ENCODE measurements at places on chromosomes 7 and 10.

GRCh38 chr10:23099079-23099478, 3.7 kb downstream of the MSRB2 start:
- DNase-seq, result no peak

GRCh38 chr10:17256627-17257026, 28.6 kb downstream of the VIM start:
- DNase-seq, result no peak

DNA sequence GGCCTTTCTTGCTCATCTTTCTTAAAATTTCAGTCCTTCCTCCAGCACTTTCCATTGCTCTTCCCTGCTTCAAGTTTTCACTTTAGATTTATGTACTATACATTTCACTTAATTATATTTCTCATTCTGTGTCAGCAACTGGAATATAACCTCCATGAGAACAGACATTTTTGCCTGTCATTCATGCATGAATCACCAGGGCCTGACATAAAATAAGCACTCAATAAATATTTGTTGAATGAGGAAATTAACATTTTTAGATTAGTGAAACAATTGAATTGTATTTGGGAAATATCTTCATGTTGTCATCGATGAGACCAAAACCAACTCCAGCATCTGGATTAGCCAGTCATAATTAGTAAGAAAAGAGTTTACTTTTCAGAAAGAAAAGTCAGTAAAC, 6.1 kb downstream of the SAMD9L start:
- DNase-seq, result no peak

- no peak for DNase-seq
Measured at GRCh38 chr7:155412416-155413253, 45.3 kb upstream of the EN2 start.

DNA sequence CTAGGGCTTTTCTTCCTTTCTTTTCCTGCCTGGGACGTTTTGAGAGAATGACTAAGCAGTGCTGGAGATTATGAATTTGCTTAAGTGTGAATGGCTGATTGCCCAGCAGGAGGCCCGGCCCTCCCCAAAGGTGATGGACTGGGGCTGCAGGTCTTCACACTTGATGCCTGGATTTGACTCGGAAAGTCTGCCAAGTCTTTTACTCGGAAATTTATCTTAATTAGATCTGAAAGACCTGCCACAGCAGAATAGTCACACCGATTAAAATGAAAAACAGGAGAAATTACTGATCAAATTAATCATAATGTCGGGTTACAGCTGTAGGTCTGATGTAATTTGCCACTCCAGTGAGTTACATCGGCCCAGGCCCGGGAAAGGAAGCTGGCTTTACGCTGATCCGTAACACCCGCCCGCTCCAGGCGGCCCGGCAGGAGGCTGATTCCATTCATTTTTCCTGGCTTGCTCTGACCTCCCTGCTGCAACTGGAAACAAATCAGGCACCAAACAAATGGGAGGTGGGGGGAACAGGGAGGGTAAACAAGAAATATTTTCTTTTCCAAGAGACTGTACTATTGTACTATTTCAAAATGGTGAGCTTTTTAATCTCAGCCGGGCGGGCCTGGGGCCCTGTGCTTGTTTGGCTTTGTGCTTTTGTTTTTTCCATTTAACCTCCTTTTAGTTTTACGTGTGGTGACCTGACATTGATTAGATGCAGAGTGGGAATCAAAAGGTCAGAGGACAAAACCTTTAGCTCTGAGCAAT, 212.4 kb upstream of the YAE1 start:
- no peak for DNase-seq

- DNase-seq, result no peak
Measured at GRCh38 chr7:33873518-33873917, 31.8 kb upstream of the BMPER start.

- no peak for DNase-seq
Measured at GRCh38 chr10:44619521-44619920, 234.6 kb upstream of the CXCL12 start.

DNA sequence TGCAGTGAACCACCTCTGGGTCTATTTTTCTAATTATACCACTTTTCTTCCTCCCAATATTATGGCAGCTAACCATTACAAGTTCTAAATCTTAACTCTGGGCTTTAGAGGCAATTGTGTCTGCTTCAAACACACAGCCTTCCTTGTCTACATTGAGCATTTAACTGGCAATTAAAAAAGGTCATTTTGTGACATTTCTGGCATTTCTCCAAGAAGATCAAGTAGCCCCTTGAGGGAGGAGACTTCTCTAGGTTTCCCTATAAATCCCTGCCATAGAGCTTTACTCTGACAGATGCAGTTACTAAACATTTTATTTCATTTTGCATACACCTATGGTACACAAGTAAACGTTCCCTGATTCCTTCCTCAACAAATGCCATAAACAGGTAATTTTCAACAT, 33.4 kb upstream of the FAM133B start:
- no peak for DNase-seq

DNA sequence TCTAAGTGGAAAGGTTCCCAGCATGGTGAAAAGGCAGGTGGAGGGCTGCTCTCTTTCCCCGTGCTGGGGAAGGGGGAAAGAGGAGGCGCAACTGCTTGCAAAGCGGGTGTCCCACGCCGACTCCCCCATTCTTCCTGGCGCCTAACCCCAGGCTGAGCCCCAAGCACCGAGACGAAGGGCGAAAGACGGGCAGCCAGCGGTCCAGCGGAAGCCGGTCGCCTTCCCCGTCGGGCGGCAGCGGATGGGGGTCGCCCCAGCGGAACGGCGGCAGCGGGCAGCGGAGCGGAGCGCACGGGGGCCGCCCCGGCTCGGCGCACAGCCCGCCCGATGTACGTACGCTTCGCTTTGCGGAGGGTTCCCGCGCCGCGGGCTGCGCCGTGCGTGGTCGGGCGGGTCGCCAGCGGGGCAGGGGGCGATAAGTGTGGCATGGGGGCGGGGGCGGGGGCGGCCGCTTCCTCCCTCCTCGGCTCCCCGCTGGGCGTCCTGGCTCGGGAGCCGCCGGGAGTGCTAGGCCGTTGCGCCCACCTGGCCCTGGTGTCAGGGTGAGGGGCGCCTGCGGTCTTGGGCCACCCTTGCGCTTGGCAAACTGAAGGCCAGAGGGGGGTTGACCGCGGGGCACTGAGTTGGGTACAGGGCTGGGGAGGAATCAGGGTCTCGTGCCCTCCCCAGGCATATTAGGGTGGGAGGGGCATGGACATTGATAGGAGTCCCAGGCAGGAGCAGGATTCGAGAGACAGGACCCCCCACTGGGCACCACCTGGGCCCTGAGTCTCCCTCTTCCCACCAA, 35.2 kb upstream of the HSPB1 start:
- no peak for DNase-seq

- DNase-seq, result no peak
Measured at GRCh38 chr7:150610233-150610632, 22.0 kb downstream of the GIMAP6 start.

- no peak for DNase-seq
Measured at GRCh38 chr10:30324448-30325110, 24.5 kb downstream of the MTPAP start.

DNA sequence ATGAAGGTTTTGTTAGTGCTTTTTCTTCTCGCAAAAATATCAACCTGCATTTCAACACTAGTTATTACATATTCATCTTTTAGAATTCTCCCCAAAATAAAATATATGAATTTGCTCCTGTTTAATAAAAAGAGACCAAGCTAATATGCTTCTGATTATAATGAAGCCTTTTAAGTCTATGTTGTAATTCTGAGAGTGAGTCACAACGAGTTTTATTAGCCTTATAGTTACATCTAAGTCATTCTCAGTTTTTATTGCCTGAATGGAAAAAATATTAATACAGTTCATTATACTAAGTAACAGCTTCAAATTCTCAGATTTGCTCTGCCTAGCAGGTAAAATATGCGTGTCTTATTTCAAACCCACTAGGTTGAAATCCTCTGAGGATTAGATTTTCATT, 152.4 kb upstream of the CELF2 start:
- DNase-seq, result no peak

DNA sequence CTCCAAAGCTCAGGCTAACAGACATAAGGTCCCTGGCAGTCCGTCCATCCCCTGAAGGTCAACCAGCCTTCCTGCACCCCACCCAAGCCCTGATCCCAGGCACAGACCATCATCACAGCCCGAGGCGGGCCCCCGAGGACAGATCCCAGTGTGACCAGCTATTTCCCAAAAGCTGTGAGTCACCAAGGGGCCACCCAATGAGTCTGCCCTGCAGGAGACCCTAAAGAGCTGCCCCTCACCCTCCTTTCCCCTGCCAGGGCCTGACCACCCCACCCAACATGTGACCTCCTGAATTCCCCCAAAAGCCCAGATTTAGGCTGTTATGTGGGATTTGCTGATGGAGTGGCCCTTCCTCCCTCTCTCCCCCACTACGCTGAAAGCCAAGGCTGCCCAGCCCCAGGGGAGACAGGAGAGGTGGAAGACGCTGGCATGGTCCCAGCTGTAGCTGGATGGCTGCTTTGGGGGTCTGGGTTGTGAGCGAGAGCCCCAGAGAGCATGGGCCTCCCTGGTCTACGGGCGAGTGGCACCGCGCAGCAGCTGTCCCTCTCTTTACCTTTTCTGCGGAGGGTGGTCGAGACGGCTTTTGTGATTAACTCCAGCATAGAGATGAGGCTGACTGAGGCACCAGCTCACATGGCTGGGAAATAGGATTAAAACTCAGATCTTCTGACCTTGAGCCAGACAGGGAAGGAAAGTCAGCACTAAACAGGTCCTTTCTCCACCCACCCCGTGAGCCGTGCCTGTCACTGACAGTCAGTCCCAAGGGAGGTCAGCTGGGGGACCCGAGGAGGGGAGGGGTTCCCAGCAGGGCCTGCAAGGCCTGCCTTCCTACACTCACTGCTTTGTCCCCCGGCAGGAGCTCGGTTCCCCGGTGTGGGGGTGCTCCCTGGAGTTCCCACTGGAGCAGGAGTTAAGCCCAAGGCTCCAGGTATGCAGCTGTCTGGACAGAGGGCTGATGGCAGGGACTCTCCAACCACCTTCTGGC, 16.7 kb downstream of the ELN start:
- no peak for DNase-seq

DNA sequence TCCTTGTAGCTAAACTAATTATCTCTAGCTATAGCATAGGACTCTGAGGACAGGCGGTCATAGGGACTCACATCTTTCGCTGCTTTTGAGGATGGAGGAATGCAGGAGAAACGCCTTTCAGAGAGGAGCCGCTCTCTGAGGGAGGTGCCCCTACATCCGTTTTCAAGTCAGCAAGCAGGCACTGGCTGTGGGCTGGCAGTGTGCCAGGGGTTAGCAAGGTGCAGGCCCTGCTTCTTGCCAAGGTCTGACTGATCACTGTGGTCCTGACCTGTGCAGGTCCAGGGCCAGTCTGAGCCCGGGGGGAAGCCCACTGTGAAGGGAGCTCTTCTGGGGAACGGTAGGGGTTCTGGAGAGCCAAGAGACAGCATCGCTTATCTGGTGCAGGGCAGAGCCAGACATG, 89.4 kb downstream of the SH3PXD2A start:
- DNase-seq, result no peak

DNA sequence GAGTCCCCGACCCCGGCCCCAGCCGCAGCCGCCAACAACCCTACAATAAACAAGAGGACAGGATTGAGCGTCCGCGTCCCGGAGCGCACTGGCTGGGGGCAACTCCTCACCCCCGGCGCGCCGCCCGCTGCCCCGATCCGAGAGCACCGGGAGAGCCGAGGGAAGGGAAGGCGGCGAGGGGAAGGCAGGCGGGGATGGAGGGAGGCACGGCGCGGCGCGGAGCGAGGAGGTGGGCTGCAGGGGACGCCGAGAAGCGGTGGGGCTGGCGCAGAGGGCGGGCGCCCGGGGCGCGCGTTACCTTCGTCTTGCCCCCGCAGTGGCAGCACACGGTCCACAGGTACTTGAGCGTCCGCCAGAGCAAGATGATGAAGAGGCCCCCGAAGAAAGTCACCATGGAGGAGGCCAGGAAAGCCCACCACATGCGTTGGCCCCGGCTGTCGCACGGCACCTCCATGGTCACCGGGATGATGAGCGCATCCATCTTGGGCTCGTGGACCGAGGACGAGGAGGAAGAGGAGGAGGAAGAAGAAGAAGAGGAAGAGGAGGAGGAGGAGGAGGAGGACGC, 559 bp downstream of the KCNMA1 start:
- no peak for DNase-seq

DNA sequence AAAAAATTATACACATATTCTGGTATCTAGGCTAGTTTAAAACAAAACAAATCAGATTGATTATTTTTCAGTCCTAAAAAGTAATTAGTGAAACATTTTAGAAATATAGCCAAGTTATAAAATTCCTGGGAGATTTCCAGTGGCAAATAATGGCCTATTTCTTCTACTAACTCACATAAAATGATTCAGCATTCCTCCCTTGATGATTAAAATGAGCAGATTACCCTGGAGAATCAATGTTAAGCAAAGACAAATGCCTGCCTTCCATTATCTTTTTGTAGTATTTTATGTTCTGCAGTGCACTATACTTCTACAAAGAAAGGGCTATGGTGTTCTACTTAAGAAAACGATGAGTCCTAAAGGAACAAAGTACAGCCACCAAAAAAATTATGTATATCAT, 53.6 kb downstream of the PARD3 start:
- DNase-seq, result no peak

GRCh38 chr7:101084865-101085161, 468 bp upstream of the TRIM56 start:
- no peak for DNase-seq

DNA sequence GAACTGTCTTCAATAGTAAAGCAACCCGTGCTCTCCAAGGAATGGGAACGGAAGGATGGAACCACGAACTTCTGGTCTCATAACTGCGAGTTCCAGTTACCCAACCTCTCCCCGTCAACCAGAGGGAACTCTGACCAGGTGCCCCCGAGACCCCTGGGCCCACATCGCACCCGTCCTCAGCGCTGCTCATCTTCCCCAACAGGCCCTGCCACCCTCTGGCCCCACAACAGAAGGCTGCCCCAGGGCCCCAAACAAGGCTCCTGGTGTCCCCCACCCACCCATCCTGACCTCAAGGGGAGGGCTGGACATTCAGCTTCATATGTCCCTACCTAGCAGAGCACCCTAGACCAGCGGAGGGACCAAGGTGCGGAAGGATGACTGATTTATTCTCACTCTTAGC, 22.7 kb downstream of the PITRM1 start:
- no peak for DNase-seq

- DNase-seq, result no peak
Measured at GRCh38 chr7:4878336-4879335, 4.9 kb downstream of the RADIL start.
